ENCODE measurements at places on chromosomes 11 and 22.
A peak's percentile ranks its signal among the peaks of the same experiment; 100 is the strongest.

DNA sequence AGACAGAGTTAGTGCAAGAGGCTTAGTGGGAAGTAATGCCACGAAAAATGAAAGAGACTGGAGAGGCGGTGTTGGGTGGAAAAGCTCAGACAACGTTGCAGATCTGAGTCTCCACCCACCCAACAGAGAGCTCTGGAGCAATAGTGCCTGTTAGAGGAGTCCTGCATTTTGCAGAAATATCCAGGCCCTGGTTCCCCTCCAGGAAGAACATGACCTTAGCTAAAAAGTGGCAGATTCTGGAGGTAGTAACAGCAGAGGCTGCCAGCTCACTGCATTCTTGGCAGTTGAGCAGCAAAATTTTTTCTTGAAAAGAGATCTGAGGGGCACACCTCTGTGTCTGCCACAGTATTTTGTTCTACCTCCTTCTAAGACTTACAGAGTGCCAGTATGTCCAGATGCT lies 27.7 kb upstream of the BIRC3 start:
- no peak for DNase-seq

- no peak for DNase-seq
Measured at GRCh38 chr22:19973551-19974267, 32.1 kb upstream of the TXNRD2 start.

DNA sequence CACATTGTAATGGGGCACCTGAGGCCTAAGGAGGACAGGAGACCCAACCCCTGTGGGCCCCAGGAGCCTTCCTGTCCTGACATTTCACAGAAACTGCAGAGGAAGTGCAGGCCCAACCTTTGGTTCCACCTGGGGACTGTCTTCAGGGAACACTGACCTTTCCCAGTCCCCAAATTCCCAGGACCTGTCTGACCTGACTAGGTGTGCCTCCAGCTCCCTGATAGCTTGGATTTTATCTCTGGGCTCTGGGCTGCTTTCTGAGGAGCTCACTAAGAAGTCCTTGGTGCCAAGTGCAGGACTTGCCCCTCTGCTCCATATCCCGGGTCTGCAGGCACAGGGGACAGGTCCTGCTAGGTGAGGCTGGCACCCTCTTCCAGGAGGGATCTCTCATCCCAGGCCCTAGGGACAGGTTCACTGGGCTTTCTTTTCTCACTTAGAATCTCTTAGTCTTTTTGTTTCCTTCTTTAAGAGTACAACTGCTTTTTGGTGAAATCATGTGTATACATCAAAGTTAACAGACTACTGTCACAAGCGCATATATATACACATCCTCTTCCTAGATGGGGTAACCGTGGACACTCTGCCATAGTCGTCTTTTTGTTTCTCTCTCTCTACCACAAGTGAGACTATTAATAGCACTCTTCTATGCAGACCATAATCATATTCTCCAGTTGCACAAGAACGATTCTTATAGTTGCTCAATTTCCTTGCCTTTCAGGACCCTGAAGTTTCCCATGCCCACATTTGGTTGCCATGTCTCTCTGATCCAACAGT lies 72.0 kb upstream of the IGLL5 start:
- DNase-seq = peak; percentile 17

DNA sequence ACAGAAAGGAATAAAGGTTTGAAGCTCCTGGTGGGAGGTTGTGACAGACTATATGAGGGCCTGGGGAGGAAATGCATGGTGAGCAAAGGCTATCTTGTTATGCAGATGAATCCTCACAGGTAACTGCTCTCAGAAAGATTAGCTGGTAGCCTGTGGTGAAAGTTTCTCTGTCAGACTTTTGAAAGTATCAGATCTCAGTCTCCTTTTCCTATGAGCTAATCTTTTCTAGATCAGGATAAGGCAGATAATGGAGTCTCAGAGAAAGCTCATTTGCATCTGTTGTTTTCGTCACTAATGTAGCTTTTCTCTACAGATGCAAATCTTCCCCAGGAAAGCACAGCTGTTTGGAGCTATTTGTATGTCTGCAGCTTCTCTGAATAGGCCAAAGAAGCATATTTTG lies 21.0 kb upstream of the OR6X1 start:
- DNase-seq = no peak

GRCh38 chr22:23419171-23419570 lies 160.9 kb downstream of the IGLL1 start:
- no peak for DNase-seq

- no peak for DNase-seq
Measured at GRCh38 chr11:103534191-103534590, 425.0 kb downstream of the DYNC2H1 start.

- DNase-seq = no peak
Measured at GRCh38 chr11:118659953-118660680, 19.3 kb downstream of the TREH start.

DNA sequence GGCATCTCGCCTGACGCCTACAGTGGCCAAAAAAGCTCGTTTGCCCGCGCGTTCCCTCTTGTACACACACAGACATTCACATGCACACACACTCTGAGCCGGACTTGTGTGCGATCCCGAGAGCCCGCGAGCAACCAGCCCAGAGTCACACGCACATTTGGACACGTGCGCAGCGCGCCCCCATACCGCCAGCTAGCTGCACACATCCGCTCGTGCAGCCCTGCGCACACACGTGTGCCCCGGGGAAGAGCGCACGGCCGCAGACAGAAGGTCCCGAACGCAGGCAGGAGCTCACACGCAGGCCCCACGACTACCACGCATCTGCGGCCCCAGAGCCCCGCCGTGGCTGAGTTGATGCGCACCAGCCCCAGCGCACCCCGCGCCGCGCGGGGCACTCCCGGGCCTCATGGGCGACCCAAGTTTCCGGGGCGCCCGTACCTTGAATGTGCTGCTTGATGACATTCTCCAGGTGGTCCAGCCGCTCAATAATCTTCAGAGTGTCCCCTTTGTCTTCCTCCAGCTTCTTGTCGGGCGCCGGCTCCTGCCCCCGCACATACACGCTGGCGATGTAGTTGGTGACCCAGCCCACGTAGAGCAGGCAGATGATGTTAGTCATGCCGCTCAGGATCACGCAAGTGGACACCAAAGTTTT lies 758 bp downstream of the GALNT18 start:
- DNase-seq = no peak

DNA sequence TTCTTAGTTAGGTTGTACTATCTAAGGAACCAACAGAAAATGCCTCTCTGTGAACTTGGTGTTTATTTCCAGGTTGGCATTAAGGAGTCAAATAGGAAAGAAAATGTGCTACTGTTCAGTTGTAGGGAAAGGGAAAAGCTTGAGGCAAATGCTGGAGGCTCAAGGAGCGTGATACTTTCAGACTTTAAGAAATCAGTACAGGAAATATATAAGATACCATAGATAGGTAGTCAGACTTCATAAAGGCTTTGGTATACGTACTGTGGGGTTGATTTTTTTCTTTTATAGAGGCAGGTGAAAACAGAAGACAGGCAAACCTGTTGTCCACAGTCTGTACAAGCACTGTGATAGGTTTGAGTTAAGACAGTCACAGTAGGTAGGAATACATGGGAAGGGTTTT lies 30.8 kb downstream of the EP300 start:
- no peak for DNase-seq

DNA sequence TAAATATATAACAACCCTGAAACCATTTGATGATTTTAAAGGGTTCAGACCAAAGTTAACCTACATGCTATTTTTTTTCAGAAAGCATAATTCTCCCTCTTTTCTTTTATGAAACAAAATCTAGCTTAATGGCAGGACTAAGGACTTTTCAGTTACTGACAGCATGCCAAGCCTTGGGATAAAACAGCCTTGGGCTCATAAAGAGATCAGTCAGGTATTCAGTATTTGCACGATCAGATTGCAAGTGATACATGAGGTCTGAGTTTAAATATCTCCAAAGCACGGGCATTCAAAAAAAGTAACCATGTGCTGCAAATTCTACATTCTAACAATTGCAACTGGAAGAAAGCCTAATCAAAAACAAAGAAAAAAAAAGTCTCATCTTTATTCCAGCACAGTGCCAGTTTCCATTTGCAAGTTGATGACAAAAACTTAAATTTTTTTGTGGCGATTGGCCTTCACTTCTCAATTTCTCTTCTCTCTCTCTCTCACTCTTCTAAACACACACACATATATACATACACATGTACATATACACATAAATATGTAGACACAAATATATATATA lies 60.1 kb downstream of the CTSC start:
- no peak for DNase-seq

- DNase-seq = no peak
Measured at GRCh38 chr11:6992457-6993417, 27.4 kb downstream of the ZNF214 start.

DNA sequence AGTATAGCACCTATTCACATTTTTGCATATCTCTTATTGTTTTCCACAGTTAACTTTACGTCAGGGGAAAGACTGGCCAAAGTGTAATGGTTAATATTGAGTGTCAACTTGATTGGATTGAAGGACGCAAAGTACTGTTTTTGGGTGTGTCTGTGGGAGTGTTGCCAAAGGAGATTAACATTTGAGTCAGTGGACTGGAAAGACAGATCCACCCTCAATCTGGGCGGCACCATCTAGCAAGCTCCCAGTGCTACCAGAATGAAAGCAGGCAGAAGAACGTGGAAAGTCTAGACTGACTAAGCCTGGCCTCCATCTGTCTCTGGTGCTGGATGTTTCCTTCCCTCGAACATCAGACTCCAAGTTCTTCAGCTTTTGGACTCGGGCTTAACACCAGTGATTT lies 1900.7 kb upstream of the RAG2 start:
- DNase-seq = no peak

- no peak for DNase-seq
Measured at GRCh38 chr22:33357981-33358399, 299.8 kb upstream of the SYN3 start.

GRCh38 chr22:40552070-40552469 lies 84.4 kb downstream of the MRTFA start:
- no peak for DNase-seq

DNA sequence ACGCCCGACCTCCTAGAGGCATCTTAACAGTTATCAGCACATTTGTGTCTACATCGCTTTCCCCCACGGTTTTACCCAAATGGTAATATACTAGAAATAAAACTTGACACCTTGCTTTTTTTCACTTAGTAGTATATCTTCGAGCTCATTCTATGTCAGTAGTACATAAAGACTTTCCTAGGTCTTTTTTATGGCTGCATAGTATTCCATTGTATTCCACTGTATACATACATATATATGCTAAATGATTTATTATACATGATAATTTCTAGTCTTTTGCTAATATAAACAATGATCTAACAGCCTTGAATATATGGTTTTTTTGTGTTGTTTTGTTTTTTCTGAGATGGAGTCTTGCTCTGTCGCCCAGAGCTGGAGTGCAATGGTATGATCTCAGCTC lies 34.8 kb upstream of the DLAT start:
- DNase-seq = no peak

DNA sequence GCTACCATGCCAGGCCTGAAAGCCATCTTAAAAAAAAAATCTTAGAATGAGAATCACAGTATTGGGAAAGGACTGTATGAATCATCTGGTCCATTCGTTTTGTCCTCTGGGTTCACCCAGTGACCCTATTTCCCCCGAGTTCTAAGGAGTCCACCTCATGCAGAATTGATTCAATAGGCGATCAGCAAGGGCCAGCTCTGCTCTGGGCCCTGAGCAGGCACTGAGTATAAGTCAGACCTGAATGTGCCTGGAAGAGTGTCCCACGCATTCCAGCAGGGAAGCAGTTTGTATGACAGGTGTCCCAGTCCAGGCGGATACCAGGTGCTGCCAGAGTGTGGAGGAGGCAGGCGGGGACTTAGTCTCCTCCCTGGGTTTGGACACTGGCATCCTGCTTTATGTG lies 883 bp upstream of the HMOX1 start:
- DNase-seq = no peak

DNA sequence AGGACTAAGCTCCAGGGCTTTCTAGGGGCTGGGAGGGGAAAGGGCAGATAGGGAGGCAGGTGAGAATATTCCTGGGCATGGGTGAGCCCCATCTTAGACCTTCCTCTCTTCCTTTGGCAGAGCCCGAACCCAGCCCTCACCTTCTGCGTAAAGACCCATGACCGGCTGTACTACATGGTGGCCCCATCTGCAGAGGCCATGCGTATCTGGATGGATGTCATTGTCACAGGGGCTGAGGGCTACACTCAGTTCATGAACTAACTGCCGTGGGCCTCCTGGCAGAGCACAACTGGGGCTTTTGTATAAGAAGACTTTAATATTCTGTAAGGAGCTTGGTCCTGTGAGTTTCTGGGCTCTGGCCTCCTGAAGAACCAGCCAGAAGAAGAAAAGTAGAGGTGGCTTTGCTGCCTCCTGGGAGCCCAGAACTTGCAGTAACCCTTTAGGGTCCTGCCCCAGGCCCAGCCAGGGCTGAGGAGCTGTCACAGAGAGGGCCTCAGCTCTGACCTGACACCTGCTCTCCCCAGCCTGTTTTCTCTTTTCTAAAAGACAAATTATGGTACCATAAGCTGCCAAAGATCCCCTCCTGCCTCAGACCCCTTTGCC lies 22.8 kb downstream of the TREH start:
- no peak for DNase-seq

- DNase-seq = peak; percentile 11
Measured at GRCh38 chr11:73072935-73073481, 69.1 kb downstream of the FCHSD2 start.

- DNase-seq = no peak
Measured at GRCh38 chr22:20992456-20993303, 9.2 kb downstream of the THAP7 start.

DNA sequence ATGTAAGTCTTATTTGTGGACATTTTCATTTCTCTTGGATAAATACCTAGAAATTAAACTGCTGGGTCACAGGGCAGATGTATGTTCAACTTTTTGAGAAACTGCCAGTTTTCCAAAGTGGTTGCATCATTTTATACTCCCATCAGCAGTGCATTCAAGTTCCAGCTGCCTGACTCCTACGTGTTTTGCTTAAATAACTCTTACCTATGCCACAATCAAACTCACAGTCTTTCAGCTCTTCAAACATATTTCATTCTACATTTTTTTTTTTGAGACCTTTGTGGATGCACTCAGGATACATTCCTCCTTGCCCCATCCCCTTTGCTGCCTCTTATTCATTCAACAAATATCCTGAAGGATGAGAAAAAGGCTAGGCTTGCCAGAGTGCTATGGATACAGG lies 9.2 kb downstream of the TCF20 start:
- DNase-seq = no peak

- DNase-seq = no peak
Measured at GRCh38 chr11:9862981-9863380, 199.1 kb downstream of the SWAP70 start.

GRCh38 chr11:15104166-15104565 lies 10.6 kb upstream of the INSC start:
- DNase-seq = no peak

Measured in CD4-positive, alpha-beta T cell treated with Interleukin-21 for 1 hour (primary cell).